ENCODE measurements at places on chromosomes 5 and 9.

GRCh38 chr5:111198281-111198966, 25.8 kb upstream of the CAMK4 start:
- DNase-seq, result no peak

GRCh38 chr5:38728029-38728428, 117.8 kb upstream of the OSMR start:
- no peak for DNase-seq

DNA sequence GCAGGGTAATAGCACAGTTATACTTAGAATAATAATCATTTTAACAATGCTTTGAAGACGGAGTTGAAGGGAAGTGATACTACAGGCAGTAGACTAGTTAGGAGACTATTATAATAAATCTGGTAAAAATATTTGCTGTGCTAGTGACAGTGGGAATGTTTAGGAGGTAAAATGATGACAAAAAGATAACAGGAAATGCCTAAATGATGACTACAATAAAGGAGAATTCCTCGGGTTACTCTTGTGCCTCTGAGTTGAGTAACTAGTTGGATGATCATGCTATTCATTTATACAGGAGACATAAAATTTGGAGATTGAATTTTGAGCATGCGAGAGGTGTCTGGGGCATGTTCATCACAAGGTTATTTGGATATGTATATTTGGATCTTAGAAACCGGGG, 32.2 kb upstream of the PAM start:
- DNase-seq, result no peak

DNA sequence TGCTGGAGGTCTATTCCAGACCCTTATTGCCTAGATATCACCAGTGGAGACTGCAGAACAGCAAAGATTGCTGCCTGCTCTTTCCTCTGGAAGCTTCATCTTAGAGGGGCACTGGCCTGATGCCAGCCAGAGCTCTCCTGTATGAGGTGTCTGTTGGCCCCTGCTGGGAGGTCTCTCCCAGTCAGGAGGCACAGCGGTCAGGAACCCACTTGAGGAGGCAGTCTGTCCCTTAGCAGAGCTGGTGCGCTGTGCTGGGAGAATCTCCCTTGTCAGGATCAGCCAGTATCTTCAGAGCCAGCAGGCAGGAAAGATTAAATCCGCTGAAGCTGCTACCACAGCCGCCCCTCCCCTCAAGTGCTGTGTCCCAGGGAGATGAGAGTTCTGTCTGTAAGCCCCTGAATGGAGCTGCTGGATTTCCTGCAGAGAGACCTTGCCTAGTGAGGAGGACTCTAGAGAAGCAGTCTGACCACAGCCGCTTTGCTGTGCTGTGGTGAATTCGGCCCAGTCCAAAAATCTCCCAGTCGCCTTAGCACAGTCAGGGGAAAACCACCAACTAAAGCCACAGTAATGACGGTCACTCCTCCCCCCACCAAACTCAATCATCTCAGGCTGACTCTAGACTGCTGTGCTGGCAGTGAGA, 124.1 kb downstream of the JAKMIP2 start:
- DNase-seq, result peak; percentile 52

GRCh38 chr9:115296831-115297565, 179.0 kb upstream of the TNC start:
- no peak for DNase-seq

GRCh38 chr5:146967646-146968045, 89.1 kb upstream of the PPP2R2B start:
- DNase-seq, result no peak

- DNase-seq, result no peak
Observed at GRCh38 chr5:69285448-69286116, 47.0 kb downstream of the CCDC125 start.

DNA sequence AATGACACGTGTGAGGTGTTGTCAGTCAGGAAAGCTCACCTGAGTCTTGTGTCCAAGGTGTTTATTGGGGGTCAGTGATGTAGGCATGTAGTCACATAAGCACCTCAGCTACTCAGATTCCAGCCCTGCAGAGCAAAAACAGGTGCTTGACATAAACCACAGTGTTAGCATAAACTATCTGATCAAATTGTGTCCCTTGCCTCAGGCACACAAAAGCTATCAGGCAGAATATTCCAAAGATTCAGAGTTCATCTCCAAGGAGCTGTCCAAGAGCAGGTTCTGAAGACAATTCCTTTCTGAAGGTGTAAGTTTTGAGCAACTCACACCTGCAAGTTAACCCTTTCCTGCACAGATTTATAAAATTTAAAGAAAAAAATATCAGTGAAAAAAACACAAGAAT, 102.2 kb upstream of the ITGA1 start:
- no peak for DNase-seq

GRCh38 chr5:113232667-113233066, 202.1 kb downstream of the TSSK1B start:
- no peak for DNase-seq

DNA sequence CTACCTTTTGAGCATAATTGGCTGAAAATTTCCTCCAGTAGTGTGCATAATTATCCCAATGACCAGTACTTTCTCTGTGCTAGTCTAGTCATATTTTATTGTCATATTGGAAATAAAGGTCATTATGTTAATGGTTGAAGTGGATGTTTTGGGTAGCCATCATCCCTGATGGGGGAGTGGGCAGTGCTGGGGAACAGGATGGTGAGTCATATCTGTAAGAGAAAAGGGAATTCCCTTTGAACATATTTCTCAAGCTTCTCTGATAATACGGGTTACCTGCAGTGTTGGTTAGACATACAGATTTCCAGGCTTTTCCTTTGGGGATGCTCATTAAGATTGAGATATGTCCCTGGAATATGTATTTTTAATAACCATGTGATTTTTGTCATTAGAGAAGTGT, 33.3 kb upstream of the SPATA31D4 start:
- no peak for DNase-seq

DNA sequence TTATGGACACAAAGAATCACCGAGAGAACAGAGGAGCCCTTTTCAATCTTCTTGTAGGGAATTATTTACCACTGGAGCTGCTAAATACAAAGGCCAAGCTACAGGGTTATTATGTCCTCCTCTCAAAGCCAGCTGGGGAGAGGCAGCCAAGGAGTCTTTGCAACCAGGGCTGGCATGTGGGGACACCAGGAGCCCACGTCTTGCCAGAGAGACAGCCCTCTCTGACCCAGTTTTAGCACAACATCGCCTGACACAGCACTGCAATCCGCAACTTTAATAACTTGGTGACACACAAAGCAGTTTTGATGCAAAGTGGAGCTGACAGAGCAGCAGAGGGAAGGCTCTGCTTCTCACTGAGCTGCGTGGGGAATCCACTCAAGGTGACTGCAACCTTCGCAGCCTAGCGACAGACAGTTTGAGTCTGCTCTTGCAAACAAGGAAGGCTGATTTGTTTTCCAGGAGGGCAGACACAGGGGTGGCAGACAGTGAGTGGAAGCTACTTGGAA, 33.6 kb downstream of the TLR4 start:
- no peak for DNase-seq

GRCh38 chr5:27479859-27480258, 441.5 kb upstream of the CDH9 start:
- no peak for DNase-seq

- no peak for DNase-seq
Observed at GRCh38 chr5:58183078-58183785, 276.7 kb downstream of the PLK2 start.

- no peak for DNase-seq
Observed at GRCh38 chr5:16600397-16600796, 16.4 kb downstream of the RETREG1 start.

- DNase-seq, result no peak
Observed at GRCh38 chr5:37811866-37812265, 28.0 kb downstream of the GDNF start.

GRCh38 chr9:121299467-121300282, 31.7 kb downstream of the GSN start:
- peak; percentile 70 for DNase-seq

DNA sequence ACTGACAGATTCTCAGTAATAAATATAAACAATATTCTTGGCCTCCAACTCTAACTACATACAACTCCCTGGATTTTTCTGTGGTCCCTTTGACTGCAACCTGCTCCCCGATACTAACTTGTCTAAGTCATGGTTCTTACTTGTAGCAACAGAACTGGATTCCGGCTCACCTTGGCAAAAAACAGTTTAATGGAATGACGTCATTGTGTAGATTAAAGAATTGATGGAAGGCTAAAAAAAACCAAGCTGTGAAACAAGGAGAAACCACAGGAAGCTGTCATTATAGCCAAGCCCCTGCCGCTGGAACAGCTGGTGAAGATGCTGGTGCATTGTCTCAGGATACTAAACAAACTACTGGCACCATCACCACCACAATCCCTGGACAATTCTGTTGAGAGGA, 11.4 kb upstream of the ADAMTS19 start:
- no peak for DNase-seq

GRCh38 chr9:126489581-126490213, 124.0 kb upstream of the LMX1B start:
- DNase-seq, result no peak

- no peak for DNase-seq
Observed at GRCh38 chr9:84827216-84827765, 157.8 kb downstream of the NTRK2 start.

GRCh38 chr9:6716766-6717165, 41.0 kb upstream of the KDM4C start:
- no peak for DNase-seq

- no peak for DNase-seq
Observed at GRCh38 chr5:143892271-143892670, 80.3 kb downstream of the HMHB1 start.

GRCh38 chr5:54704333-54704732, 186.8 kb downstream of the SNX18 start:
- no peak for DNase-seq

- DNase-seq, result no peak
Observed at GRCh38 chr5:178357121-178357521, 124.5 kb upstream of the PHYKPL start.

DNA sequence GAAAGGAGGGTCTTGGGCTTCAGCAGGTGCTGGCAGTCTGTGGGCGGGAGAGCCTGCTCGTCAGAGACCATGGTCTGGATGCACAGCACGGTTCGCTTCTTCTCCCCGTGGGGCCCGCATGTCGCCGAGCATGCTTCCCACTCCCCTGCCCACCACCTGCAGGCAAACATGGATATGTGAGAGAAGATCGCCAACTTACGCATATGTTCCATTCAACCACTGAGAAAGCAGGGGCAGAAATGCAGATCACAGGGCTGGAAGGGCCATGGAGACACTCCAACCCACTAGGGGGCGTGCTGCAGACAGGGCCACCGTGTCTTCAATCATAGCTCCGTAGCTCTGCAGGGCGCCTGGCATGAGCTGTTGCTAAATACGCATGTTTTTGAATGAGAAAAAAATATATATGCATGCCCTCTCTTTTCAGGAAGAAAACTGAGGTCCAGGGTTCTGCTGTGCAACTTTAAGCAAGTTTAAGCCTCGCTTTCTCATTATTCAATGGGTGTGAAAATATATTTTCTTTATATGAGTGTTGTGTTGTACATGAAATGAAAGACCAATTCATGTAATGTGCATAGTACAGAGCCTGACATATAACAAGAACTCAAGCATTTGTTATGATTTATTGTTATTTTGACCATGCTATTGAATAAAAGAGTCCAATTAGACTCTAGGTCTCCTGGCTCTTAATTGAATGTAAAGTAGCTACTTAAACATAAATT, 148.0 kb downstream of the TARS1 start:
- peak; percentile 60 for DNase-seq

- peak; percentile 69 for DNase-seq
Observed at GRCh38 chr9:114611516-114612271, 603 bp downstream of the TMEM268 start.

GRCh38 chr5:132641241-132641723, 16.7 kb upstream of the IL13 start:
- DNase-seq, result no peak

GRCh38 chr5:147403651-147404640, 105.9 kb downstream of the DPYSL3 start:
- no peak for DNase-seq

DNA sequence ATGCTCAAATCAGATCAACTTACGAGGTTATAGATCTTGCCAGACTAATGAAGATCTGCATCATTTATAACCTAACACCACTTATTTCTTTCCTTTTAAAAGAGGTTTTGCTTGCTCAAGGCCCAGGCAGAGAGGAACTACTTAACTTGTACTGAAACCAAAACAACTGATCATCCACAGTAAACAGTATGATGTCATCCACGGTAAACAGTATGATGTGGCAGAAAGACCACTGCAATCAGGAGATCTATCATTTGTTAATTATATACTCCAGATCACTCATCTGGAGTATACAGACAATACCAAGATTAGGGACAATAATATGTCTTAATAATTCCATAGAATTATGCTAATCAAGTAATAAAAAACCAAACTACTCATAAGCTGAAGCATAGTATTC, 116.8 kb downstream of the ADAMTS6 start:
- DNase-seq, result no peak
